ENCODE measurements at places on chromosomes 7 and 10. TPM values are rescaled to one million over a fixed set of nuclear protein-coding genes. Genes with fewer than 3 reads are reported as not detected.

Gene CHST15
- total RNA-seq, result 8.7 TPM

DNA sequence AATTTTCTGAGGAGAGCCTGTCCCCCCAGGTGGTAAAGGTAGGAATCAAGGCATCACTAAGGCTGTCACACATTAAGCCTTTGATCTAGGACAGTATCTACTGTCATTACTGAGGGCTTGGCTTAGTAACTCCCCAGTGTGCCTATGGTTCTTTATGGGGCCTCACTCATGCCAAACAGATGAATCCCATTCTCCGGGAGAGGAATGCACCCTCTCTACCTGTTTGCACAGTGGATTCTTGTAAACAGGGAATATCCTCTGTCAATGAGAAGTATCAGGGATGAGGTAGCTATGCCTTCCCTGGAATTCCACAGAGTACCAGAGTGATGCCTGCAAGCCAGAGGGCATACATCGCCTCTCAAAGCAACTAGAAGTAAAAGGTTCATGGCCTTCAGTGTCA is 3.9 kb upstream of the CPN1 start:
- no peak overlapping the region for H3K27ac ChIP-seq
- no peak overlapping the region for H3K4me3 ChIP-seq
- no peaks in the 10 kb centered on the region for H3K36me3 ChIP-seq
- no peaks in the 10 kb centered on the region for H3K4me1 ChIP-seq

DNA sequence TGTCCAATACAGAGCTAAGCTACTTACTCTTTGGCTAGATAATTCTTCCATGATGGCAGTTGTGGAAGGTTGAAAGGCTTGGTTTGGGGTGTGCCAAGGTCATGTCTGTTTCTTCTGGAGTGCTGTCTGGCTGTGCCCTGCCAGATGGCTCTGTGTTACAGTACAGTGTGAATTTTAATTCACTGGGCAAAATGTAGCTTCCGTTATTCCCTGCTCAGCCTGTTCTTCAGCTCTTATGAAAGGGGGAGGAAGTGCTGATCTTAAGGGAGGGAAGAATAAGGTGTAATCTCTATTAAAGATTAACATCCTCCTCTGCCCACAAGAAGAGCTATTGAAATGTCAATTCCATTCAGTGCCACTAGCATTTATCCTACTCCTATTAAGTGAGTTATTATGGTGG is 52.2 kb downstream of the SND1 start:
- no peak overlapping the region for H3K27ac ChIP-seq
- peaks cover 81% of the 10 kb centered on the region for H3K36me3 ChIP-seq
- H3K4me3 ChIP-seq, result no peak overlapping the region

DNA sequence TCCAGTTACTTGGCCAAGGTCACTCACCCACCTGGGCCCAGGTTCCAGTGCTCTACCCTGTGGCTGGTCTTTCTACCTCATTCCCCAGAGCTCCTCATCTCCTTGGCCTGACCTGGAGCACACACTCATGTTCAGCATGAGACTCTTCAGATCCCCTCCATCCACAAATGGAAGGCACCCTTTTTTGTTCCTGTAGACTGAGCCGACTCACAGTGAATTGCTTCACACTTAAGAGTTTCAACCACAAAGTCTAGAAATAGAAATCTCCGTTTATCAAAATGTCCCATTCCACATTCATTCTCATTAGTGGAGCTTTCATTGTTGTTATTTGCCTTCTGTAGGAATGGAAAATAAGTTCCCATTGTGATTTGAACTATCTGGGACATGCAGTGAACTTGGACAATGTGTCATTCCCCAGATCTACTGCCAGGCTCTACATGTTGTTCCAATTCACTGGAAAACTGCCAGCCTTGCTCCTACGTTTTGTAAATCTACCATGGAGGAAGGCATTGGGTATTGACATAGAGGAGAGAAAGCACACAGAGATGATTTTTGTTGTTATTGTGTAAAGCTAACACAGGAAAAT is 125.3 kb upstream of the CELF2 start:
- H3K36me3 ChIP-seq, result no peaks in the 10 kb centered on the region
- no peak for DNase-seq
- H3K27ac ChIP-seq, result no peak overlapping the region
- no peaks in the 10 kb centered on the region for H3K27me3 ChIP-seq
- no peaks in the 10 kb centered on the region for H3K4me1 ChIP-seq
- H3K4me3 ChIP-seq, result no peak overlapping the region

Gene CUZD1
- 19.4 TPM for total RNA-seq

DNA sequence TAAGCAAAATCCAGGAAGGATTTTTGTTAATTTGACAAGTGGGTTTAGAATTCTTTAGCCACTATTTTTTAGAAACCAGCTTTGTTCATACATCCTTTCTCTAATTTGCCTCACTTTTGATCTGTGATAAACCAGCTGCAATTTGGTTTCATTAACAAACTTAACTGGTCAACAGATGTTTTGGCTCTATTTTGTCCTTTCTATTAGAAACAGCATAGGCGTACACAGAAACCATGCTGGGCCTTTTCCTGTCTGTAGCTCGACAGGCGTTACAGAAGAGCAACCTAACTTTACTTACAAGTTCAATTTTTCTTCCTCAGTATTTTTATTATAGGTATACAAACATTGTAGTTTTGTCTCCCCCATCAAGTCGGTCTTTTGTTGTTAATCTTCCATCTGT is 28.2 kb downstream of the KAT6B start:
- H3K27ac ChIP-seq, result peak overlapping the region; percentile 30

DNA sequence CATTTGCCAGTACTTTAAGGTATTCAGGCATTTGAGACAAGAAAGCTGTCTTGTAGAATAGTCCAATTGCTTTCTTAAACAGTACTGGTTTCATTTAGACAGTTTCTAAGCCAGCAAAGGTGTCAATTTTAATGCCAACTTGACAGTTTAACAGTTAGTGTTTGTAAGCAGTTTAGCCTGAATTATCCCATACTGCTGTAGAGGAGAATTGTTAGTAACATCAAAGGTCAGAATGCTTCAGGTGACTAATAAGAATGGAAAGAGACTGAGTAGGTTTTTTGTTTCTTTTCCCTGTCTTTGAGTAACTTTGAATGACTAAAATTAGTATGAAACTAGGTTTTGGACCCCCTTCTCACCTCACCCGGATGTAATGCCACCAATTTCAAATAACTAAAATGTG is 29.5 kb upstream of the VDAC2 start:
- H3K4me3 ChIP-seq, result no peak overlapping the region
- no peaks in the 10 kb centered on the region for H3K36me3 ChIP-seq
- H3K27ac ChIP-seq, result no peak overlapping the region
- H3K4me1 ChIP-seq, result no peaks in the 10 kb centered on the region
- H3K27me3 ChIP-seq, result no peaks in the 10 kb centered on the region

GRCh38 chr10:63388421-63389031 is 77.3 kb downstream of the JMJD1C start:
- H3K36me3 ChIP-seq, result peaks cover 9% of the 10 kb centered on the region
- no peak overlapping the region for H3K27ac ChIP-seq
- no peaks in the 10 kb centered on the region for H3K4me1 ChIP-seq
- H3K27me3 ChIP-seq, result no peaks in the 10 kb centered on the region
- no peak overlapping the region for H3K4me3 ChIP-seq

DNA sequence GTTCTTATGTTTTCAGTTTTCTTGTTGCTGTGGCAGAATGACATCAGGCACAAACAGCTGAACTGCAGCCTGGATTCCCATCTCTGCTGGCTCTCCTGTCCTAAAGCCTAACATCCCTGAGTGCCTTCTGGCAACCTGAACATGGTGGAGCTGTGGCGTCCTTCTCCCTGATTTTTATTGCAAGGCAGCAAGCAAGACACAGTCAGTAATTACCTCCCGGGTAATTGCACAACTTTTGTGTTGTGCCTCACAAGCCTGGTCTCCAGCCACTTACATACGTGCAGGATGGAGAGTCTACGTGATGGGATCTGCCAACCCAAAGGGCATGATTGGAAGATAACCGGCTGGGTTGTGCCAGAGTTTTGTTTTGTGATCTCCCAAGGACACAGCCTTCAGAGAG is 116.1 kb upstream of the PARD3 start:
- H3K4me3 ChIP-seq, result no peak overlapping the region
- H3K4me1 ChIP-seq, result no peaks in the 10 kb centered on the region
- DNase-seq, result no peak
- no peaks in the 10 kb centered on the region for H3K36me3 ChIP-seq
- H3K27ac ChIP-seq, result no peak overlapping the region

Gene OR2A2
- total RNA-seq, result not detected

DNA sequence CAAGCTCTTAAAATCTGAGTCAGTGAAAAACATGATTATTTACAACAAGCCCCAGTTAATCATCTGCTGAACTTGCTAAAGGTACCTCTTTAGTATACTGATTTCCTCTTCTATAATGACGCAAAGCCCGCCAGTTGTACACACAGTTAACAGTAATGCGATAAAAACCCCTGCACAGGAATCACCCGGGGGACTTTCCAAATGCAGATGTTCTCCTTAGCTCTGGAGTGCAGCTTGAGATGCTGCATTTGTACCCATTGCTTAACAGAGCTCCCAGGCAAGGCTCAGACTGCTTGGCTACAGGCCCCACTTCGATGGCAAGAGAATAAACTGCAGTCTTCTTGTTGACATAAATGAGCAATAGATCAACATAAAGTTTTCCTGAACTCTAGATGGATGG is 279.6 kb upstream of the HGF start:
- H3K36me3 ChIP-seq, result no peaks in the 10 kb centered on the region
- no peak overlapping the region for H3K27ac ChIP-seq
- H3K4me3 ChIP-seq, result no peak overlapping the region
- no peaks in the 10 kb centered on the region for H3K27me3 ChIP-seq
- DNase-seq, result no peak
- no peaks in the 10 kb centered on the region for H3K4me1 ChIP-seq

- no peaks in the 10 kb centered on the region for H3K4me1 ChIP-seq
- H3K36me3 ChIP-seq, result no peaks in the 10 kb centered on the region
These were observed 85.5 kb downstream of the FAS start for GRCh38 chr10:89076120-89076519.

- DNase-seq, result no peak
- H3K27ac ChIP-seq, result no peak overlapping the region
- no peaks in the 10 kb centered on the region for H3K36me3 ChIP-seq
- peaks cover 4% of the 10 kb centered on the region for H3K4me1 ChIP-seq
- no peak overlapping the region for H3K4me3 ChIP-seq
These were observed 47.8 kb downstream of the PRKCQ start for GRCh38 chr10:6532321-6532720.

DNA sequence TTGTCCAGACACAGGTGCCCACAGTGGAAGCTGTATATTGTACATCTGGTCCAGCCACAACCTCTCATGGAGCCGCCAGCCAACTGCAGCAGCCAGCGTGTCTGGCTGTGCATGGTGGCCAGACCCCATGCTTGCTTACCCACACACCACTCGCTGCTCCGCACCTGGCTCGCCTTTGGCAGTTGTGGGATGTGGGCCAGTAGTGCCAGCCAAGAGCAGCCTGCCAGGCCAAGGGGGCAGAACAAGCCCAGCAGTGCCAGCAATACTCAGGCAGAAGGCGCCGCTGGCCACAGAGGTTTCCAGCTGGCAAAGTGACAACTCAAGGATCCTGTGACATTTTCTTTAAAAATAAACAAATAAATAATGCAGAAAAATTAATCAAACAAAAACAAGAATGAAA is 11.7 kb upstream of the TMEM243 start:
- no peak overlapping the region for H3K4me3 ChIP-seq

Gene EEPD1
- 5.0 TPM for total RNA-seq

- H3K4me1 ChIP-seq, result no peaks in the 10 kb centered on the region
- no peak for DNase-seq
- no peak overlapping the region for H3K27ac ChIP-seq
- no peak overlapping the region for H3K4me3 ChIP-seq
- no peaks in the 10 kb centered on the region for H3K27me3 ChIP-seq
- H3K36me3 ChIP-seq, result no peaks in the 10 kb centered on the region
These were observed 36.6 kb downstream of the PLPP4 start for GRCh38 chr10:120493411-120494312.

Gene CUBN
- 0.26 TPM for total RNA-seq

Gene VSTM2A
- total RNA-seq, result 0.11 TPM

Gene KNDC1
- total RNA-seq, result 15.7 TPM

Gene NPTX2
- 8.1 TPM for total RNA-seq

Data from H9 (cell line).